ENCODE measurements at places on chromosomes 2 and 18.

DNA sequence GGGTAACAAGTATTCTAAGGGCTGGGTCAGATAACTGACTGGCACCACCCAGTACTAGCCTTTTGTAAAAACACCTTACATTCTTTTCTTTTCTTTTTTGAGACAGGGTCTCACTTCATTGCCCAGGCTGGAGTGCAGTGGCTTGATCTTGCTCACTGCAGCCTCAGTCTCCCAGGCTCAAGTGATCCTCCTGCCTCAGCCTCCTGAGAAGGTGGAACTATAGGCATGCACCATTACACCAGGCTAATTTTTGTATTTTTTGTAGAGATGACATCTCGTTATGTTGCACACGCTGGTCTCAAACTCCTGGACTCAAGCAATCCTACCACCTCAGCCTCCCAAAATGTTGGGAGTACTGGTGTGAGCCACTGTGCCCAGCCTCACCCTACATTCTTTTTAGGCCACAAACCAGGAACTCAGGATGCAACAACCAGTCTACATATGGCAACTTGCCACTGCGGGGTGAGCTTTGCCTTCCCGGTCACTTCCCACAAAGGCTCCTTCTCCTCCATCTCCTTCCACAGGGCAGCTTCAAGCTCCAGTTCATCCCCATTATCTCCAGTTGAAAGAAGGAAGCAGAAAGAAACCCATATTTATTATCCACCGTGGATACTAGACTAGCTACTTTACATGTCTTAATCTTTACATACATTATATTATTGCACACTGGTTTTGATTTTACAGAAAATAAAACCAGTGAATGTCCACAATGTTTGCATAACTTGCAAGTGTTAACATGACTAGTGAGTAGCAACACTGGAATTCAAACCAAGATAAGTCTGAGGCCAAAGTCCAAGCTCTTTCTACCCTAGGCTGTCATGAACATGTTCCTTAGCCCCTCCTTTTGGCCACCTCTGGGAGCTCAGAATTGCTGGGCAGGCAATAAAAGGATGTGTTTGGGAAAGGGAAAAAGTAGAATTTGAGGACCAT lies 23.7 kb upstream of the AP1S3 start:
- no peak for DNase-seq

DNA sequence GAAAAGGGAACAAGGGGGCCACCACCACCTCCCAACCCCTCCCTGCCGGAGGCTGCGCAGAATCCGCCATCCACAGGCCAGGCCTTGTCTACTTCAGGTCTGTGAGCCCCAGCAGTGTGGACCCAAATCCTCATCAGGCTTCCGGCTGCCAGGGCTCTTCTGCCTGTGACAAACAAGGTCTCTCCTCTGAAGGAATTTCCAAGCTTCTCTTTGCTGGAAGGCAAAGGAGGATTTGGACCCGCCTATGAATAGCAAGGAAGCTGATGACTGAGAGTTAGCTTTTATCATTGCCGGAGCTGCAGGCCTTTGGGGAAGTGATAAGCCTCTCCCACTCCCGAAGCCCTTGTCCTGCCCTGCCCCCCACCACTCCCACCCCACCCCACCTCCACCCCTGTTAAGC lies 93.7 kb upstream of the SH3BP4 start:
- DNase-seq: no peak

GRCh38 chr18:3679241-3679640 lies 229.3 kb downstream of the TGIF1 start:
- no peak for DNase-seq

- no peak for DNase-seq
Observed at GRCh38 chr2:6336752-6337471, 528.8 kb downstream of the CMPK2 start.

- no peak for DNase-seq
Observed at GRCh38 chr2:174449033-174449432, 37.8 kb downstream of the GPR155 start.

DNA sequence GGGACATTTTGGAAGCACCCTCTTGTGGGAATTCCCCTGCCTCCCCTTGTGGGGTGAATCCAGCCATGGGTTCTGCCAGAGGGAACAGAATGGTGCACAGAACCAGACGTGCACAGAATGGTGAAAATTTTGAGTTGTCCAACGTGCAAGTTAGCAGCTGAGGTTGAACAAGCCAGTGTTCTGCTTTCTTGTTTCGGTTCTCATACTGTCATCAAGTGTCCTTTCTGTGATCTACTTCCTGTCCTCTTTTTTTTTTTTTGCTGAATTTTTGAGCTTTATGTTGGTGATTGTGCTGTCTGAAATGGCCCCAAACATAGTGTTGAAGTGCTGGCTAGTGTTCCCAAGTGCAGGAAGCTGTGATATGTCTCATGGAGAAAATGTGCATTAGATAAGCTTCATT lies 21.5 kb upstream of the REEP1 start:
- DNase-seq: no peak

GRCh38 chr2:102239344-102239743 lies 52.5 kb downstream of the IL1RL2 start:
- DNase-seq: no peak

DNA sequence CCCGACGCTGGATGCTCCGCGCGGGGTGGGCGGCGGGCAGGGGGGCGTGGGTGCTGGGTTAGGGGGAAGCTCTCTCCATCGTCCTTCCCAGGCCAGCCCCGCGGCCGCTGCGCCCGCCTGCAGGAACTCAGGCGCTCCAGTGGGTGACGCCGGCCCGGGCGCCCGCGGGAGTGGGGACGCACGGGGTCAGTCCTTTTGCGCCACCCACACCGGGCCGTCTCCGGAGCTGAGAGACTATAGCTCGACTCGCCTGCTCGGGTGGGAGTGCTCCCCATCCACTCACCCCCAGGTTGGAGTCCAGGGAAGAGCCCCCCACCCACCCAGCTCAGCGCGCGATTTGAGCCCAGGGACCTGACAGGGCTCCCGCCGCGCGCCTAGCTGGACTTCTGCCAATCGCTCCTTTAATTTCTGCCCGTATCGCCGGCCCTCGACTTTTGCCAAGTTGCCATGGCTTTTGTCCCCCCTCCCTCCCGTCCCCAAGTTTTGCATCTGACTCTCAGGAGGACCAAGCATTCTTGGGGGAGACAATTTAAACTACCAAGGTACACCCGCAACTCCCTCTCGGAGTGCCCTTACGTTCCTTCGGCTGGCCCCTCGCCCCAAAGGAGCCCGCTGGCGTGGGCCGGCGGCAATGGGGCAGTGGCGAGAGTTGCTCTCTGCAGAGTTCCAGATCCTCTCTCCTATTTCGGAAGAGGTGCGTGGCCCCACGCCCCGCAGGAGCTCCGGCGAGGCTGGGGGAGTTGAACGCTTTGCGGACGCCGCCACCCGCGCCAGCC lies 205.8 kb upstream of the SMAD2 start:
- peak; percentile 72 for DNase-seq

- DNase-seq: no peak
Observed at GRCh38 chr2:120392923-120393322, 47.0 kb downstream of the INHBB start.

- no peak for DNase-seq
Observed at GRCh38 chr2:128500138-128500800, 181.6 kb upstream of the HS6ST1 start.

DNA sequence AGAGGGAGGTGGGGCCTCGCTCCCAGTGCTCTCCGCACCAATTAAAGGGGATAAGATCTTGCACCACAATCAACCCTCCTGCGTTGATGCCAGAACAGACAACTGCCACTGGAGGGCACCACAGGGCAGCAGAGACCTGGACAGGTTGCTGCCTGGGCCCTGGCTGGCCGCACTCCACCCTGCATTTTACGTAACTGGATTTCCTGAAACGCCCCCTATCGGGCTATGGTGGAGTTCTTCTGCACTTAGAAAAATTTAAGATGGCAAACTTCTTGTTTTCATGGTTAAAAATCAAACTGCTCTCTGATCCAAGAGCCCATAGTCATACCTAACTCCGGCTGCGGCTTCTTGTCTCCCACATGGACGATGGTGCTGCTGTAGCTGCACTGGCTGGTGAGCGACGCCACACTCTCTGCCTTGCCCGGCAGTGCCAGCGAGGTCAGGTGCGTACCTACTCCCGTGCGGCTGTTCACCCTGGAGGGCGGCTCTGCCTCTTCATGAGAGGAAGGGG lies 16.8 kb upstream of the HES6 start:
- peak; percentile 84 for DNase-seq

DNA sequence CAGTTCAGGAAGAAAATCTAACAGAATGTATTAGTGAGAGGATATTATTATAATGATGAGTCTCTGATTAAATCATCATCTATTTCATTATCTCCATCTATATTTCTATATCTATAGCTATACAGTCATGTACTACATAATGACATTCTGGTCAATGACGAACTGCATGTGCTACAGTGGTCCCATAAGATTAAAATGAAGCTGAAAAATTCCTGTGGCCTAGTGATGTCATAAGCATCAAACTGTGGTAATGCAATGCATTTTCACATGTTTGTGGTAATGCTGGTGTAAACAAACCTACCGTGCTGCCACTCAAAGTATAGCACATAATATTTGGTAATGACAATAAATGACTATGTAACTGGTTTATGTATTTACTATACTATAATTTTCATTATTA lies 1127.9 kb upstream of the CHAC2 start:
- DNase-seq: no peak

GRCh38 chr2:164840458-164840929 lies 1.1 kb downstream of the COBLL1 start:
- peak; percentile 80 for DNase-seq

DNA sequence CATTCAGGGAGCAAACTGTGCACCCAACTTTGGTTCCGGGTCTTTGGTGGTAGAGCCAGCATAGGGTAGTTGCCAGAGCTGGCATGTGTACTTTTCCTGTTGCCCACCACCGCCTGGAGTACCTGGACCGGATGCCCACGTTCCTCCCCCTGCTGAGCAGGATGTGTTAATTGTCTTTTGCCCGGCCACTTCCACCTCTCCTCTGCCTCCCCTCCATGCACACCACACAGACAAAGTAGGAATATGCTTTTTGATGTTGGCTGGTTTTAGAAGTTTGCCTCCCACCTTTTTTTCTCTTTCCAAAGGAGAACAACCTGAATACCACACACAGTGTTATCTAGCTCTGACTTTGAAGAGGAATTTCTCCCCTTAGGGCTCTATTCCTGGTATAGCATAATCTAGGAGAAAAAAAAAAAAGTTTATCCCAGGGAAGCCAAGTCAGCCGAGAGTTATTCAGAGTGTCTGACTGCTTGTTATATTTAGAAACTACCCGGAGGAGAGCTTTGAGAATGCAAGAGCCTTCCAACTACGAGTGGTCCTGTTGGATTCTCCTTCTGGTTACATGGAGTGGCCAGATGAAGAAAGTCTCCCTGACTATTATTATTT lies 111.9 kb downstream of the SETBP1 start:
- DNase-seq: no peak

DNA sequence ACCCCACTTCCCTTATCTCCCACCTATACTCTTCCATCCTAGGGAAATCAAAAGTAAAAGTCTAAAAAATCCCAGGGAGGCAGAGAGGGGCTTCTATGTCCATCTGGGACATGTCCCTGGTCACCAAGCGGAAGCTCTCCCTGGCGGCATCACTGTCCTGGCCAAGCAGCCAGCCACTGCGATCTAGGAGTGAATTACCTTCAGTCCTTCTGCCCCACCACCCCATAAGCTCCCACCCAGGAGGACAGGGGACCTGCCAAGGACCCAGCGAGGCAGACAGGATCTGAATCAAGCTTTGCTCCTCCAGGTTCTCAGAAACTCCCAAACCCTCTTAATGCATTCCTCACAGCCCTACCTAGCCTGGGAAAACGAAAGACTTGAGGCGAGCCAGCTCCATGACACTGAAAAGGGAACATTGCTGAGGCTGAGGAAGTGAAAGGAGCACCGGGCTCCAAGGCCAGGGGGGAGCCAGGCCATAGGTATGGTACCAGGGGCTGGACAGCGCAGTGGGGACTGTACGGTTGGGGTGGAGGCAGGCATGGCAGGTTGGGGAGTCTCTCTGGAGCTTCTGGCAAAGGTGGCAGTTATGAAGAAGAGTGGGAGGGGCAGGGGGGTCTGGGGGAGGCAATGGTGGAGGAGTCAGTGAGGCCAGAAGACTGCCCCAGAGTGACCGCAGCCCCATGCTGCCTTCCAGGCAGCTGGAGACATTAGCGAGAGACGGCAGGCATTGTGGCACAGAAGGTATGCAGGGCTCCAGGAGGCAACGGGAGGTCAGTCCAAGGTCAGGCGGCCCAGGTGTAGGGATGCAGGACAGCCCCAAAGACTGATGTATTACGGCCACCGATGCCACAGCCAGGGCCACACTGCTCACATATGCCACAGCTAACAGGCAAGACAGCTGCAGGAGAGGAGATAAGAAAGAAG lies 2.7 kb upstream of the SLC23A3 start:
- no peak for DNase-seq

GRCh38 chr2:239790721-239791120 lies 234.4 kb downstream of the NDUFA10 start:
- no peak for DNase-seq

GRCh38 chr2:160694631-160695030 lies 201.0 kb upstream of the RBMS1 start:
- no peak for DNase-seq

- peak; percentile 16 for DNase-seq
Observed at GRCh38 chr2:204255526-204255925, 289.7 kb upstream of the PARD3B start.

DNA sequence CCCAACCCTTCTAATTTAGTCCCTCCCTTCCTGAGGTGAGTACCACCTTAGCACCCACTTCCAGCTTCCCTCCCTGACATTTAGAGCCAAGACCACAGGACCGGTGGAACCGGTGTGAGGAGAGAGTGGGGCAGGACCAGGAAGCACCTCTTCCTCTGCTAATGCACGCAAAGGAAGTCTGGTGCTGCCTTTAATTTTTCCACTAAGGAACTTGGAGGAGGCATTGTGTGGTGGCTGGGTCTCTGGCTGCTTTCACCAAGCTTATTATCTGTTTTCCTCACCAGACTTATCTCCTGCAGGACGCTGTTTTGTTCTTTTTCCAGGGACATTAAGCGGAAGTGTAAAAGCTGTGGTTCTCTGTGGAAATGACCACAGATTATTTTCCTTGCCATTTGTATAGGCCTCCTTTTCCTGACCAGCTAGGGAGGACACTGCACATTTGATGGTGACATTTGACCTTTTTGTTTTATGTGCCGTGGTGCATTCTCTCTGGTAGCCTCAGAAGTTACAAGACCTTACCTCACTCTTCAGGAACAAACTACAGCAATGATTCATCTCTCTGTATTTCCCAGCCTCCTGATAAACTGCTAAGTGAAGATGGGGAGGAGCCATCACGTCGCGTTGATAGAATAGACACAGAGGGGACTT lies 39.8 kb upstream of the SPTBN1 start:
- DNase-seq: no peak

DNA sequence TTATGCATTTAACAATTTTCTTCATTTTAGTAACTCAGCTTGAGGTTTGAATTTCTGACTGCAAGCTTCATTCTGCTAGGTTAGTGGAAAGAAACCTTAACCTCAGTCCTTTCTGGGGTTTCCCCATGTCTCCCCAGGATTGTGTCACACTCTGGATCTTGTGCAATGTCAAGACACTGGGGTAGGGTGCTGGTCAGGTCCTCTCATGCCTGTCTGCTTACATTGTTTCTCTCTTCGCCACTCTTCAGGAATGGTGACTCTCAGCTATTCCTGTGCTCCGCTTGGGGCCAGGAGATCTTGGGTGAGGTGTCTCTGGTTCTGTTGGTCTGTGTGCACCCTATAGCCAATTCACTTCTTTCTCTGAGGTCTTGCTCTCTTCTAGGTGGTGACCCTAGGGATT lies 23.9 kb downstream of the CTLA4 start:
- DNase-seq: no peak

Data from NCI-H1092 treated with DMSO at 0.1 percent for 48 hours (cell line).